ENCODE measurements at places on chromosomes 3 and 15.

- no peak for DNase-seq
Observed at GRCh38 chr15:83694536-83694935, 40.6 kb downstream of the ADAMTSL3 start.

DNA sequence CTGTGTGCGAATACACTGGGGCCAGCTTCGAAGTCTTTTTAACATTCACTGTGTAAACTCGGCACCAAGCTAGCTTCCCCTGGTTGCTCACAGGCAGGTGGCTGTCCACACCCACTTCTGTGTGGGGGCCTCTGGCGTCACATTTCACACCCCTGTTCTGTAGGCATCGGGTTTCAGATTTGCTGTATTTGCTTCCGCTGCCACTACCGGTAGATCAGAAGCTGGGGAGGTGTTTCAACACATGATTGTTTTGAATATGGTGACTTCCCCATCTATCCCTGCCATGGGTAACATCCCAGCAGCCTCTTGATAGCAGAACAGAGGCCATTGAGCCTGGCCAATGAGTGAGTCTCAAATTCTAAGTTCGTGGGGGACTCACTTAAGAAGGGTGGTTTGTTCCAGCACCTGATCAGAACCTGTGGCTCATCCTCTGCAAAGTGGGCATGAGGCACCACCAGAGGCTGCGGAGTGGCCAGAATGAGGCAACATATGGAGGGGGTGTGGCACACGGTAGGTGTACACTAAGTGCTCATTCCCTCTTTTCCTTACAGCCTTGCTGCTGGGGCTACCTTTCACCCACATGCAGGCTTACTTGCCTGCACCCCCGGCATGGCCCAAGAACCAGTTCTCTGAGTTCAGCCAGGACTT is 61.5 kb downstream of the IQSEC1 start:
- DNase-seq: peak; percentile 82

- no peak for DNase-seq
Observed at GRCh38 chr15:86278586-86278985, 198.9 kb downstream of the AGBL1 start.

GRCh38 chr3:54901906-54902685 is 25.8 kb downstream of the LRTM1 start:
- DNase-seq: no peak

- no peak for DNase-seq
Observed at GRCh38 chr3:158430448-158430847, 140.5 kb upstream of the MLF1 start.

DNA sequence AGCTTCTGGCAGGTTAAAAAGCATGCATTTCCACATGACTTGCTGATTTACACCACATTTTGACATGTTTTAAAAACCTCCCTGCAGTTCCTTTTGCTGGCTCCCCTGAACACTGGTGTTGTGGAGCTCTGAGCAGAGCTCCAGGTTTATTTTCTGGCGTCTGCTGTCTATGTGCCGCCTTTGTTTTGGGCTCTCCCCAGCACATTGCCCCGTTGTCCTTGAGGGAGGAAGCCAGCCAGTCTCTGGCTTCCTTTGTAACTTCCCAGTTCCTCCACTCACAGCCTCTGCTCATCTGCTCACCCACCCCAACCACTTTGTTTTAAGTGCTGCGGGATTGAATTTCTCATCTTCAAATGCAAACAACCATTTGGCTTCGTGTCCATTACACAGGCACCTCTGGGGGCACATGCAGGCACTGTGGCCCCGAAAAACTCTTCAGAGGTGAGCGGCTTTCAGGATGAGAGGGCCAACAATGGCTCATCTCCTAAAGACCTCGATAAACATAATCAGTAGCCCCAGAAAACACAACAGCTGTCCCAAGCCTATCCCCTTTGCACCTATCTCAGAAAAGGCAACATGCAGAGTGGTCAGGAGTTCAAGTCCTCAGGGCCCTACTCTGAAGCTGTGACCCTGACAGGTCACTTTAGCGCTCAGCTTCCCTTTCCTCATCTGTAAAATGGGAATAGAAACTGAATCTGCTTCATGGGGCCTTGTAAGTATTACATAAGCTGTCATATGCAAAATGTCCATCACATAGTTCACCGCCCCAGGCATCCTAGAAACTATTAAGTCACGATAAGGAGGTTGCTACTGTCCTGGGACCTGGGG is 1.3 kb upstream of the MEF2A start:
- peak; percentile 19 for DNase-seq

Data from transverse colon (tissue), 4 donors.